ENCODE measurements at places on chromosomes 16 and 17.

DNA sequence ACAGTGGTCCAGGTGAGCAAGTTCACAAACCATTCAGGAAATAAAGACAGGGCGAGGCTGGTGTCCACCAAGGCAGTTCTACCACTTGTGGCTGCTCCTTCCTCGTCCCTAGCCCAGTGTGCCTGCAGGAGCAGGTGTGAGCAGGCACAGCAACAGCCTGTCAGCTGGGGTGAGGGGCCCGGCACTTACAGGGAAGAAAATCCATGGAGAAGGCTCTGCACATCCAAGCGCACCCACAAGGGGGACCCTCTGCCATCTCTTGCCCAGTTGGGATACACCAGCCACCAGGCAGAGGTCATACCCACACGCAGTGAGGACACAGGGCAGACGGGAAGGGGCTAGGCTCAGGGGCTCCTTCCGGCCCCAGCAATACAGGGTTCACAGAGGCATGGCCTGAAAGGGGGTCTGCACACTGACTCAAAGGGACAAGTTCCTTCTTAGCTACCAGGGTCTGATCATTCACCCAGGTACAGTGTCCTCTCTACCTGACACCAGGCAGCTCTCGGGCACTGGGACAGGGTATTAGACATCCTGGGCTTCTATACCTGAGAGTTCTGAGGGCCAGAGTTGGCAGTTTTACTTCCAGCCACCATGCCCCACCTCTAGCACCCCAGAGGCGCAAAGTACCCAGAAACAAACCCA, 27.0 kb downstream of the CDIP1 start:
- DNase-seq: peak; percentile 66

GRCh38 chr17:266701-267667, 85.5 kb upstream of the DOC2B start:
- no peak for DNase-seq

GRCh38 chr17:2837147-2837561, 40.9 kb downstream of the RAP1GAP2 start:
- DNase-seq: no peak

DNA sequence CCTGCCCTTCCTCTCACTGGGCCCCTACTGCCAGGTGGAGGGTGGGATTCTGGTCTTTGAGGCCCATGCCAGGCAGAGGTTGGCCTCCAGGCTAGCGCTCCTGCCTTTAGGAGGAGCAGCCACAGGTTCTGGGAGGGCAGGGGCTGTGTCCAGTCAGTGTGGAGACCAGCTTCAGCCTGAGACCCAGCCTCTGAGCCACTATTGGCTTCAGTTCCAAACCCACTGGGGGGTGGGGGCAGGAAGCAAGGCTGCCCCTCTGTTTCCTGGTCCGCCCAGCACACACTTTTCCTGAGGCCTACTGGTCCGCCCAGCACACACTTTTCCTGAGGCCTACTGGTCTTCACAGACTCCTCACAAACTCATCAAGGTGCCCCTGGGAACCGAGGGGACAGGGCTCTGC, 16.4 kb downstream of the SLC5A10 start:
- DNase-seq: no peak

GRCh38 chr17:55576237-55576995, 65.2 kb upstream of the SMIM36 start:
- no peak for DNase-seq

- no peak for DNase-seq
Observed at GRCh38 chr16:67389911-67390815, 3.1 kb downstream of the TPPP3 start.

- DNase-seq: no peak
Observed at GRCh38 chr16:27551036-27551435, 1.1 kb downstream of the KATNIP start.

- DNase-seq: no peak
Observed at GRCh38 chr16:24051125-24051524, 205.0 kb upstream of the CACNG3 start.

- DNase-seq: no peak
Observed at GRCh38 chr17:13518261-13519000, 83.3 kb downstream of the HS3ST3A1 start.

DNA sequence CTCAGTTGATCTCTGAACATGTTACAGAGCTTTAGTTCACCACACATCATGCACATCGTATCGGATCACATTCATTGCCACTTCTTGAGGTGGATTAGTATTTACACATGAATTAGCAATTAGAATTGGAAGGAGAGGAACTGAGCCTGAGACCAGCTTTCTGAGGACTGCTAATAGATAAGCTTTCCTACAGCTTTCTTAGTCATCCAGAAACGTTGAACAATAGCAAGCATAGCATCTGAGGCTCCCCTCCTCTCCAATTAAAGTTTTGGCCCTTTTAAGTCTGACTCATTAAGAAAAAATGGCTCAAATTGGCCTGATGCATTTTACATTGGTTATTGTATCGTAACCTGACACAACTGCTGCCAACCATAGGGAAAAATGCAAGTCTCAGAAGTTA, 1130.4 kb downstream of the CDH8 start:
- DNase-seq: no peak

GRCh38 chr16:12576878-12577277, 226.8 kb downstream of the CPPED1 start:
- DNase-seq: no peak

Data from NCI-H146 (cell line).